Cardiac atrium fibroblast (primary cell): ENCODE measurements at places on chromosomes 7 and 10. TPM values are rescaled to one million over a fixed set of nuclear protein-coding genes. Genes with fewer than 3 reads are reported as not detected.

Gene TMEM60
- 9.9 and 15.9 TPM in 2 replicates for total RNA-seq

Gene NSUN6
- 3.8 and 8.3 TPM in 2 replicates for total RNA-seq

Gene ANK3
- total RNA-seq, result 167 and 241 TPM in 2 replicates

Gene FZD1
- total RNA-seq, result 6.0 and 9.4 TPM in 2 replicates

Gene TYW1B
- 3.8 and 3.9 TPM in 2 replicates for total RNA-seq

Gene FAM180A
- total RNA-seq, result 0.18 and 0.49 TPM in 2 replicates

Gene NPY
- not detected in 2 replicates for total RNA-seq

Gene ZNF853
- total RNA-seq, result 0.16 and 1.1 TPM in 2 replicates

Gene TLX1
- not detected in 2 replicates for total RNA-seq

Gene KAZALD1
- 21.2 and 57.8 TPM in 2 replicates for total RNA-seq

Gene GSTK1
- 126 and 130 TPM in 2 replicates for total RNA-seq

Gene PUS7
- total RNA-seq, result 14.8 and 85.5 TPM in 2 replicates

Gene SPDYE16
- not detected in 2 replicates for total RNA-seq

Gene ZNF273
- total RNA-seq, result 1.6 and 1.9 TPM in 2 replicates

Gene UCN3
- total RNA-seq, result not detected in 2 replicates

Gene SEC23IP
- 18.4 and 25.3 TPM in 2 replicates for total RNA-seq

Gene RADIL
- total RNA-seq, result 0.97 and 8.8 TPM in 2 replicates
